GM03348 (cell line): ENCODE measurements at places on chromosomes 6 and 20.

DNA sequence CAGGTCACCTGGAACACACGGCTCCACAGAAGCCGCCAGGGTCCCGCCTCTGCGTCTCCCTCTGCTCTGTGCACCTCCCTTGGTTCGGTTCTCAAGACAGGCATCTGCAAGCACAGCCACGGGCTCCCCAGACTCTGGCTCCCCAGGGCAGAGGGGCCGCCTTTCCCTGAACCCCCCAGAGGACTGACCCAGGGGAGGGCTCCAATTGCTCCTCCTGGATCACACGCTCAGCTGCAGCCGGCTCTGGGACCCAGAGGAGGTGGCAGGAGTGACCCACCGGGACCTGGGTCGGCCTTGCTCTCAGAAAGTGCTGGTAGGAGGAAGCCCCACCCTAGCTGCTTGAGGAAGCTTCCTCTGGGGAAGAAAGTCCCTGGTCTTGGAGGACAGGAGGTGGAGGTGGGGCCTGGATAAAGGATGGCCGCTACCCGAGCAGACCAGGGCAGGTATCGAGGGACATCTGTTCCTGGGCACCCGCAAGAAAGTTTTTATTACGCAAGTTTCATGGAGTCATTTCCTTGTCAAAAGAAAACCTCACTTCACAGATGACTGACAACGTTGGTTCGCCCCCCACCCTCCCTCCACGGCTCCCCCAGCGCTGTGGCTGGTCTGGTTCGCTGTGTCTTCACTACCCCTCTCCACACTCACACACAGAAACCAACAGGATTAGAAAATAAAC, 103.9 kb upstream of the AFDN start:
- DNase-seq: no peak

GRCh38 chr6:37481711-37482605, 17.7 kb downstream of the CCDC167 start:
- no peak for DNase-seq

GRCh38 chr6:20217891-20218290, 5.6 kb upstream of the MBOAT1 start:
- DNase-seq: no peak

- no peak for DNase-seq
Observed at GRCh38 chr20:5689463-5689862, 60.7 kb upstream of the SHLD1 start.

- no peak for DNase-seq
Observed at GRCh38 chr20:2357114-2357513, 23.6 kb upstream of the TGM6 start.

GRCh38 chr6:41021832-41022231, 17.2 kb downstream of the UNC5CL start:
- DNase-seq: peak; percentile 68

DNA sequence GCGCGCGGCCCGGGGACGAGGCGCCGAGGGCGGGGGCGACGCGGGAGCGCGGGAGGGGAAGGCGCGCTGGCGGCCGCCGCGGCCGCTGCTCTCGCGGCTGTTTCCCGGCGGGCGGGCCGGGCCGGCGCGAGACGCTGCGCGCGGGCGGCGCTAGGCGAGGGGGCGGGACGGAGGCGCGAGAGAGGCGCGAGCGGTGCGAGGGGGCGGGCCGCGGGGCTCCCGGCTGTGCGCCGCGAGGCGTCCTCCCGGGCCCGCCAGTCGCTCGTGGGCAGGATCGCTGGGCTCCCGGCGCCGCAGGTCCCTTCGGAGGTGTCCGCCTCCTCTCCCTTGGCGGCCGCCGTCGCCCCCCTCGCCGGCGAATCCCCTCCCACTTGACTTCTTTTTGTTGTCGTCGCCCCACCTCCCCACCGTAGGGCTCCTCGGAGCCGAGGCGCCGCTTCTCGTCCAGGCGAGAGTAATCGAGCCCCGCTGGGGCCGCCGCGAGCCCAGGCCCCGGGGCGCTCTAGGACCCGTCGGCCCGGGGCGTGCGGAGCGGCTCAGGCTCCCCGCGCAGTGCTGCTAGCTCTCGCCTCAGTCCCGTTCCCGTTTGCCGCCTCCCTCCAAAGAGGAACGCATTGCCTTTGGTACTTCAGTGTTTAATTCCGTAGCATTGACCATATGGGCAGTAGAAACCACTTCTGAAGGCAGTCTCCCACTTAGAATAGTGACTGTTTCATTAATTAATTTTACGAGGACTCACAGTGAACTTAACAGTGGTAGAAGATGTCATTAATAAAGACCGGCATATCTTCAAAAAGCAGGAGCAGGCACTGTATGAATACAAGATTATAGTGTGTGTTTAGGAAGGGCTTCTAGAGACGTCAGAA, at the start of gene RANBP9:
RANBP9 (minus strand) TSS at position 103 of the 866 bp plus-strand sequence. CDS start 330 bp downstream, outside the sequence.
- peak; percentile 96 for DNase-seq

DNA sequence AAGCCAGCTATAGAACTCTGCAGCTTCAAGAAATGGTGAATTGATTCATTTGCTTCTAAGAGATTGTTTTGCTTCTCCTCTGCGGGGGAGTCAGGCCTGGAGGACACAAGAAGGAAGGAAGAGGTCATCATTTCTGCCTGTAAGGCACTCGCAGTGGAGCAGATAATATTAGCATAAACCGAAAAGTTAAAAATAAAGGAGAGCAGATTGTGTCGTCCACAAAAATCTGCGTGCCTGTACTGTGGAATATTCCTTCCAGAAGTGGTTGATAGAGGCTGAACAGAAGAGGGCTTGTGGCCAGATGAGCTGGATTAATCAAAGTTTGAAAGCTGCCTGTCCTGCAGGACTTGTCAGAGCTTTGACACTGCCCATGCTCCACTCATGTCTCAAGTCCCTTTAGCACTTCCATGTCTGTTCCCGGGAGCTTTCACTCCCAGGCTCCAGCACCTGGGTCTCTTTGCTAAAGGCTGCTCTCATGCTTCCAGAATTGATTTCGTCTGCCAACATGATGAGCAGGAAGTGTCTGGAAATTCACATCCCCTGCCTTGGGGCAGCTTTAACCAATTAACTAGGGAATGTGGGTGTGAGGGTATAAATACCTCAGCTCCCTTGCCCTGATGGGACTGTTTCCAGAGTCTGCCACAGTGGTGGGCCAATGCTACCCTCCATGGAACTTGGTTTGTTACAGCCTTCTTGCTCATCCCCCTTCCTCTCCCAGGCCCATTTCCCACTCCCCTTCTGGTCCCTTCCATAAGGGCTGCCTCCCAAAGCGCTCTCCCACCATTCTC, 65.1 kb upstream of the STX16 start:
- peak; percentile 33 for DNase-seq

- DNase-seq: no peak
Observed at GRCh38 chr20:3733119-3733995, 872 bp downstream of the HSPA12B start.

GRCh38 chr6:44297063-44298038, 15.8 kb downstream of the AARS2 start:
- peak; percentile 77 for DNase-seq
